Stimulated activated CD8-positive, alpha-beta memory T cell treated with anti-CD3 and anti-CD28 coated beads, Interleukin-12 subunit alpha, Interleukin-12 subunit beta, amount 100 ng/mL, for 1 hour (primary cell): ENCODE measurements at places on chromosomes 7 and 10.

DNA sequence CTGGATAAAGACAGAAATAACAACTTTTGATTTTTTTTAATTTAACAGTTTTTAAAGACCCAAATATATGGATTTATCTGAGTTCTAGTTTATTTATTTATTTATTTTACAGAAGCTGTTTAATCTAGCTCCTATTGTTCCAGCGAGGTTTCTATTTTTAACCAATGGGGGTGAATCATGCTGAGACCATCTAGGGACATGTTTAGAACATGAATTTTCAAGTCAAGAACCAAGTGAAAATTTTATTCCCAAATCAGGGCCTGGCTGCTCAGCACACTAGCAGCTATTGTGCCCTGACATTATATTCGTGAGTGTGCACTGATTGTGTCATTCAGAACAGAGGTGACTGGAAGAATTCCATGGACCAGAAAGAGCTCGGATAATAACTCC lies 24.6 kb upstream of the MPP7 start:
- no peak for DNase-seq

DNA sequence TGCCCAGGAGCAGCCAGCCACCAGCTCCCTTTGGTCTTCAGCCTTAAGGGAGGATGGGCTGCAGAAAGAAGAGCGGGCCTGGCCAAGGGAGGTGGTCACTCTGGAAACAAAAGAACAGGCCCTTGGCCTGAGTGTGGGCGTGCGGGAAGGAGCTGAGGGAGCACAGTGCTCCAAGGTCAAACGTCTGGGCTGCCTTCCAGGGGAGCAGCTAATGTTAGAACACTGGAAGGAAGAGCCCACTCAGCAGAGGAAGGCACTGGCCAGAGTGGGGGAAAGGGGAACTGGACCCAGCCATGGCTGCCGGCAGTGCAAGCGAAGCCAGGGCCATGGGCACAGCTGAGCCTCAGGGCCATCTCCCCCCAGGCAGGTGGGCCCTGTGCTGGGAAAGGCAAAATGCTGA lies 42.7 kb downstream of the FAM53B start:
- DNase-seq, result no peak

DNA sequence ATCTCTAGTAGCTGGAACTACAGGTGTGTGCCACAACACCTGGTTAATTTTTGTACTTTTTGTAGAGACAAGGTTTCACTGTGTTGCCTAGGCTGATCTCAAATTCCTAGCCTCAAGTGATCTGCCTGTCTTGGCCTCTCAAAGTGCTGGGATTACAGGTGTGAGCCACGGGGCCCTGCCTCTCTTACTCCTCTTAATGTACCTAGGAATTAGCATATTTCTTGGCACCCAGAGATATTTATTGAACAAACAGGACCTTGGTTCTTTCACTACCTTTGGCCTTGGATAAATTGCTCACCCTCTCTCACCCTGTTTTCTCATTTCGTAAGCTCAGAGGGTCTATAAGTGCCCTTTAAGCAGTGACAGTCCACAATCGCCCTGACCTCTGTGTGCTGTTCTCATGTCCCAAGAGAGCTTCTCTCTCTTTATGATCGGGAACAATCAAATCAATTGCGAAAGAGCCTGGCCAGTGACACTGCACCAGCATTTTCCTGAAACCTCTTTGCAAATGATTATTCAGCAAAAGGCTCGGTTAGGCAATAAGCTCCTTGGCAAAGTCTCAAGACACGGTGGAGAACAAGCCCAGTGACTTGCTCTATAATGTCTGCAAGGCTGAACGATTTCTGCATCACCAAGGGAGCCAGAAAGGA lies 117.7 kb downstream of the APBB1IP start:
- no peak for DNase-seq

DNA sequence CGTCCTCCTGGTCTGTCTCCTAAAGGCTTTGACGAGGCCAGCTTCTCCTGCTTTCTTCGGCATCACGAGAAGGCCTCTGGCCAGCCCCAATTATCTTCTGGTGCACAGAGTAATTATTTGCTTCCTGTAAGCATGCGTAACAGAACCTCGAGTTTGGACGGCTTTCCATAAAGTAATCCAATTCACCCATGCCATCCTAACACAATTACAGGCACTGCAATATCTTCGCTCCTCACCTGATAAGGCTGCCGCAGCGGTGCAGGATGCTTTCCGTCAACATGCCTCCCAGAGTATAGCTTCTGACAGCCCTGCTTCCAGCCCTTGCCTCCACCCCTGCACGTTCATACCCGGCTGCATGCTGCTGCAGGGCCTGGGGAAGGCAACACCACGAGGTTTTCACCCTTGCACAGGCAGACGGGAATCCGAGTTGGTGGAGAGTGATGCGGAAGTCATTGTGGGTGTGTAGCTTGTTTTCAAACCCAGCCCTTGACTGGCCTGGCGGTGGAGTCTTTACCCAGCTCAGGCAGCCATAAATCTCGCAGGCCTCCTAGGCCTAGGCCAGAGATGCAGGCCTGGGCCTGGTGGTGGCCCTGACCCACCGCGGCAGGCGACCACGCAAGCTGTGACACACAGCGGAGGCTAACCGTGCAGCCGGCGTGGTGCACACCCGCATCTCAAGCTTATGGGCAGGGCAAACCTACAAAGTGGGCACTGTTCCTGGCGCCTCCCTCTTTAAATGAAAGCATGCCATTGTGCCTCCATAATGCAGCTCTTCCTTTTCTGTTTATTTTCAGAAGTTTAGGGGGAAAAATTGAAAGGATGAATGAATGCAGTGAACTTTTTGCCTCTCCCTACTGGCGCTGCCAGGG lies 12.7 kb downstream of the EBF3 start:
- no peak for DNase-seq

DNA sequence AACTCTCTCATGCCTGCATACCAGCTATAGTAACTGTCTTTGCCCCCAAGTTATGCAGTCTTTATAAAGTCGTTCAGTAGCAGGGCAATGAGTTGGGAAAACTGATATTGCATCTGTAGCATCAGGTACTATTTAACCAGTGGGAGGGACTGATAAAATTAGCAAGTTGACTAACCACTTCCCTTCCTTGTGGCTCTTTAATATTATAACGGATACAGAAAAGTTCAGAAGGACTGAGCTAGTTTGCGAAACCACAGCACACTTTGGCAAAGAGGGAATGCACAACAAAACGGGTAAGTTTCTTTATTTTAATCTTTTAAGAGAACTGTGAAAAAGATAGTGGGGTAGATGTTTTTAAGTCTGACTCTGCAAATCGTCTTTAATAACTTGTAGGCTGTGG lies 205.3 kb upstream of the HDAC9 start:
- no peak for DNase-seq

- DNase-seq, result no peak
These were observed 113.1 kb upstream of the PCBD1 start for GRCh38 chr10:71001470-71001869.

- no peak for DNase-seq
These were observed 81.3 kb downstream of the AFAP1L2 start for GRCh38 chr10:114323023-114323422.

- DNase-seq, result no peak
These were observed 193.9 kb downstream of the SDK1 start for GRCh38 chr7:3494947-3495346.

GRCh38 chr7:88291398-88292173 lies 15.1 kb downstream of the STEAP4 start:
- DNase-seq, result no peak

DNA sequence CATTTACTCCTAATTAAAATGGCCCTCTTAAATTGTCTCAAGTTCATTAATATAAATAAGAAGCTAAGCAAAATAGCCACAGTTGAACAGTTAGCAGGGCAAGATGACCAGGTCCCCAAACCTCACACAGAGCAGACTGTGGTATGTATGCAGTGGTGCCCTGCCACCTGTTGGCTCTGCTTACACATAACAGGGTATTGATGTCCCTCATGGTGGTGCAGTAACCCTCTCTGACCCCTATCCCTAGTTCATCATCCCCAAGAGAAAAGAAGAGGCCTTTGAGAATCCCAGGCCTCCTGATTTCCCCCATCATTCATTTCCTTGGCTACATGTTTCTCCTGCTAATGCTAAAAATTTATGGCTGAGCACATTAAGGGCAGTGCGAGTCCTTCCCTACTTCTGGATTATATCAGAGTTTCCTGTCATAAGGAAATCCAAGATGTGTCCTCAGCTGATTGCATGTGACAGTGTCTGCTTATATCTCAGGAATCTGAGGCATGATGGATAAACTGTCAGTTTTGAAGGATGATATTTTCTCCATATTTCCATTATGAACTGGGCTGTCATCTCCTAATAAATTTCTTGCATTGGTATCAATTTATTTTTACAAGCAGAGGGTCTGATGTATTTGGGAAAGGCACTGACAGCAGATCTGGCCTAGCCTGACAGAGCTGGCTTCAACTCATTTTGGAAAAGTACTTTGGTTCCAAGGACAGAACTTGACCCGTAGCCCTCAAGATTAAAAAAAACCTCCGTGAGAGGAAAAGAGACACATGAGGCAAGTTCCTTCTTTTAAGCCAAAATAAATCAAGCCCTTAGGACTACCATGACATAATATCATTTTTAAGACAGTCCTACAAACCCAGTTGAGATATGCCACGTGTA lies 880.6 kb downstream of the LRMDA start:
- no peak for DNase-seq

GRCh38 chr10:110457851-110458250 lies 39.9 kb upstream of the DUSP5 start:
- DNase-seq, result no peak

DNA sequence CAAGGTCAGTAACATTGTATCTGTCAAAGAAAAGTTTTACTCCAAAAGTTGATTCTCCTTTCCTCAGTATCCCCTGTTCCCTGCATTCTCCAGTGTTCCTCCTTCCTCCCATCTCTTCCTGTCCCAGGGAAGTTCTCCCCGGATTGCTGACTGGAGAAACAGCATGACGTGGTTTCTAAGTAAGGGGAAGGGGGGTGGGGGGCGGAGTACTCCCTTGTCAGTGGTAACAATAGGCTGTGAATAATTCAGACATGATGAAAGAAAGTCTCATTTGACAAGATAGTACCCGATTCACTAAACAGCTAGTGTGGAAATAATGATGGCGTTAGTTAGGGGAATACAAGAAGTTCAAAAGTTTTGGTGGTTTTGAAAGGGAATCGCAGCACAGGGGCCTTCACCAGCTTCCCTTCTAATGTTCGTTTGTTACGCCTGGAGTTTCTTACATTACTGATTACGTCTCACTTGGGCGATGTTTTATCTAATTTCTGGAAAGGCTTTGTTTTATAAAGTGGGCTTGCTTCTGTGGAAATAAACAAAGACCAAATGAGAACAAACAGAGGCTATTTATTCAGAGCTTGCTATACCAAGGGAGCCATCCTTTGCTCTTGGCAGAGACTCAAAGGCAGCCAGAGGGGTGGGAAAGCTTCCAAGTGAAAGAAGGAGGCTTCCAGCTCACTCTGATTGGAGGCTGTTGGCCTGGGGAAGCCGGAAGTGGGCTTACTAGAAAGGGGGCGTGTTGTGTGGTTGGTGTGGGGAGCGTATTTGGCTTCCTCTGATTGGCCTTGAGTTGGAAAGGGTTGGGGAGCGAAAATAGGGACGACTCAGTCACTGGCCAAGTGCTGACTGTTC lies 453.7 kb downstream of the SDK1 start:
- no peak for DNase-seq

DNA sequence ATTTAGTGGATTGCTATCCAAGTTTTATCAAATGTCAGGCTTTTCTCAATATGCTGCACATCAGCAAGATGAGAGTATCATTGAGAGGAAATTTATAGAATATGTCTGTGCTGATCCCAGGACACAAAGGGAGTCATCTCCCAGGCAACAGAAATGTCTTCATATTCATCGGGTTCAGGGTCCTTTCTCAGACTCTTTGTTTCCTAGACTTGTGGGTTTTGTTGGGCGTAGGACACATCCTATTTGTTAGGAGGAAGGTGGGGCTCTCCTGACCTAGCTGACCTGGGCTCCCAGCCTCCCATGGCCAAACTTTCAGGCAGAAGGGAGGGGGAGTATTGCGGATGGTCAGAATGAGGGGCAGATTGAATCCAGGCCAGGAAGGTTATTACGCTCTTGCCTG lies 22.9 kb upstream of the NPS start:
- DNase-seq, result no peak

- no peak for DNase-seq
These were observed 190.1 kb upstream of the AKR1E2 start for GRCh38 chr10:4635883-4636282.

DNA sequence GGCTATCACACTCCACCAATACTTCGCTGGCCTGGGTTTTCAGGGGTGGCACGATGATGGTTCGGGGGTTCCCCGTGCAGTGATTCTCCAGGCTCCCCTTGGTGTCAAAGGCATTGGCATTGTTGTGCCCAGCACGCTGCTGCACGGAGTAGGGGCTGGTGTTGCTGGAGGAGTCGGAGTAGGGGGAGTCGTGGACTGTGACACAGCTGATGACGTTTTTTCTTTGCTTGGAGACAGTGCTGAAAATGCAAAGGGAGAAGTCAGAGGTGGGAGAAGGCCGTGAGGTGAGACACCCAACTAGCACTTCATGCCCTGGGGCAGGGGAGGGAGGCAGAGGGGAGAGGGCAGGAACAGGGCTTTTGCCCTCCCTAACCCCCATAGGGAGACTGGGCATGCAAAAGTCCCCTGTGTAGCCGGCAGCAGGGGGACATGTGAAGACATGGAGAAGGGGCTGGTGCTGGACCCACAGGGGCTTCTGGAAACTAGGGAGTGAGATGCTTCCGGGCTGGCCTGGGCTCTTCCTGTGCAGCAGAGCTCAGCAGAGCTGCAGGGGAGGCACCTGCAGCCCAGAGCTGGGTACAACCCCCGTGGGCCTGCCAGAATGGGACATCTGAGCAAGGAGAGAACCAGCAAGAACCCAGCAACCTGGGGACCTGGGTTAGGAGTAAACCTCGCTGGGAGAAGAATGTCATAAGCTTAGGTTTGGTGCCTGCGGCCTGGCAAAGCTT lies 60.5 kb downstream of the CLEC2L start:
- DNase-seq, result no peak

DNA sequence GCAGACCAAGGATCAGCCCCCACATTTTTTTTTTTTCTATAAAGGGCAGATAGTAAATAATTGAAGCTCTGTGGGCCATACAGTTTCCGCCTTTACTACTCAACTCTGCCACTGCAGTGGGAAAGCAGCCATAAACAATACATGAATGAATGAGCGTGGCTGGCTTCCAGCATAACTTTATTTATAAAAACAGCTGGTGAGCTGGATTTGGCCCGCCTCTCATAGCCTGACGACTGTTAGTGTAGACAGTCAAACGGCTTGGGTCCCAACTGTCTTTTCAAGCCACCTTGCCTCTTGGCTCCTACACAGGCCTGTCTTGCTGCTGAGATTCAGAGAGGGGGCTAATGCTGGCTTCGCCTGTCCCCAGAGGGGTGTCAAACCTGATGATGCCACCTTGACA lies 169.8 kb upstream of the GPR26 start:
- no peak for DNase-seq

DNA sequence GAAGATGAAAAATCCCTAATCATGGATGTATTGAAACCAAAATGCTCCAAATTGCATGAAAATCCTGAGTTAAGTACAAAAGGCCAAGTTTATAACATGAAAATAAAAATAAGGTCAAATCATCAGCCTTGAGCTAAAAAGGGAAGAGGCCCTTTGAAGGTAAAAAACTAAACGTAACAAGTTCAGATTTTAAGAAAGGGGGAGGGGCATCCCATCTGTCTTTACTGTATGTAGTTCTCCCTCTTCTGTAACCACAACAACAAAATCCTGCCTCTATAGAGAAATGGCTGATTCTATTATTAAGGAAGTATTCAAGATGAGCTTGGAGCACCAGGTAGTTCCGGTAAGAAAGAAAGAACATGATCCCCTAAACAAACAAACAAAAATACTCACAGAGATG lies 64.7 kb downstream of the TPK1 start:
- DNase-seq, result no peak
